ENCODE measurements at places on chromosomes 6 and 20.

- no peak for DNase-seq
Measured at GRCh38 chr20:45470262-45470931, 844 bp downstream of the WFDC2 start.

DNA sequence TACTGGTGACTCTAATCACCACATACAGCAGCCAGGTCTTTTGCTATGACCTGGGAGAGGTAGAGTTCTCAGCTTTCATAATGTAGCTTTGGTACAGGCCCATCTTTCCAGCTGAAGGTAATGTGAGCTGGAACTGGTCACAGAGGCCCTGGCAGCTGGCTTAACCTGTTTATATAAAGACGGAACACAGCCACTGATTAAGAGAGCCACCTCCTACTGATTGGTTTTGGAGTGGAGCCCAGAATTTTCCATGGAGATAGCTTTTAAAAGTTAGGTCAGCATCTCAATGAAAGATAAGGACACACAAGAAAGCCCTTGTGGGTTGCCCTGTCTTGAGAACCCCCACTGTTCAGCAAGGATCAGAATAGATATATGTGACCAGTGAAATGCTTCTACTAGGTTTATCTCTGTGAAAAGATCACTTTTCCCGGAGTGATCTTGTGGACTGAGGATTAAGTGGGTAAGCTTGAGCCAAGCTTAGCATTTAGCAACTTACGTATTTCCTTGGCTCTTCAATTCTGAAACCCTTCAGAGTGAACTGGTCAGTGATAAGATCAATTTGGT, 213.7 kb upstream of the CITED2 start:
- DNase-seq: no peak

DNA sequence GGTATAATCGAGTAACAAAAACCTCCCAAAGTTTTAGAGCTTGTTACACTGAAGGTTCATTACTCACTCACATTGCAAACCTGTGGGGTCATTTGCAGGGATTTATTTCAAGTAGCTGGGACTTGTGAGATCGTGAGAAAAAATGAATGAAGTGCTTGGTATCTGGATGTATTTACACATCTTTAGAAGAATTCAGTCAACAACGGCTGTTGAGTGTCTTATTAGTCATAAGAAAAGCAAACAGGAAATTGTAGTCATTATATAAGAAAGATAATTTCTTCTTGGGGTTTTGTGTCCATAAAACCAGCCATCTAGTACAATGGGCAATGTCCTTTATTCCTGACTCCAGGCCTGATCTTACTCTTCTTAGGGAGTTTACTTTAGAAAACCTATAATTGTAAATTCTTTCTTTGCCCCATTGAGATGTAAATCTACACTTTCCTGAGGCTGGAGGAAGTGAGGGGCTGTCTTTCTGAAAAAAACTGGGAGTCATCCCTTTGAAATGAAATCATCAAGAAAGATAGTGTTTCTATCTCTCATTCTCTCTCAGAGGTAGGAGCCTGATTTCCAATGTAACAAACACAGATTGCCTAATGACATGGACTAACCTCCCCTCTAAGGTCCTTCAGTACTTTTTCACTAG, 202.5 kb upstream of the ASCC3 start:
- DNase-seq: no peak

DNA sequence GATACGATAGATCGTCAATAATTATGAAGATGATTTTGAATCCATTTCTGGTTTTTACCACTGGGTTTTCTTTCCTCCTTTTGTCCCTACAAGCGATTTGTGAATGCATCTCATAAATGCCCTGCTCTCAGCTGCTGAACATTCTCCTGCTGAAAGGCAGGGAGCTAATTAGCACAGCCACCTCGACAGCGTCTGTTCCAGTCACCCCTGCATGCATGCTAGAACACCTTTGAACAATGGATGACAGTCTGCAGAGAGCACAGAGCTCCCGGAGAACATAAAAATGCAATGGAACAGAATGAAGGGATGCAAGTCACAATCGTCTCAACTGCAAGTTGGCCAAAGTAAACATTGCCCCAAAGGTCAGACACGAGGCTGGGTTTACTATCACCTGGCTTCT, 105.8 kb downstream of the SLC35B3 start:
- no peak for DNase-seq

DNA sequence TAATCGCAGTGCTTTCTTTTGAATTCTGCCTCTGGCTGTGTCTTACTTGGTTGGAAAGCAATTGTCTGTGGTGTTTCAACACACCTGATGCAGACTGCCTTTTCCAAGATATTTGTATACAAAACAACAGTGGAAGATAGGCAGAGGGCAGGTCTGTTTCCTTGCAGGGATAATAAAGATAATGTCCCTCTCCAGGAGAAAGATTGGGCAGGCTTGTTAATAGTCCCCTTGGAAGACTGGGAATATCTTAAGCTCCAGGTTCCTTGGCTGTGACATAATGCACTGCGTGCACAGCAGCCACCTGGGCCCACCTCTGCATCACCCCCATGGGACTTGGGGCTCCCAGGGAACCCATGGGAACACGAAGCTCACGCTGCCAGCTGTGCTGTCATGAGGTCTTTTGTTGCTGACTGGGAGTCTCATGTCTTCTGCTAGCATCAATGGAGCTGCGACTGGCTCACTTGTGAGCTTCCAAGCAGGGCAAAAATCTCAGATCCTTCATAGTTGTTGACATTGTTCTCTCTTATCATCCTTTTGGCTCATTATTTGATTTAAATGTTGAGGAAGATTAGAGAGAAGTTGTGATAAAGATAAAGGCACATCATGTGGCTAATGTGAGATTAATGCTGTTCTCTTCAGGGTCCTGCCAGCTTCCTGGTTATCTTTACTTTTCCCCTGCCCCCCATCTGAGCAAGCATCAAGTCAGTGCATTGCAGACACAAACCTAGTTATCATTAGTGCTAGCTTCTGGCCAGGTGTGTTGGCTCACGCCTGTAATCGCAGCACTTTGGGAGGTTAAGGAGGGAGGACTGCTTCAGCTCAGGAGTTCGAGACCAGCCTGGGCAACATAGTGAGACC, 107.1 kb upstream of the ASF1A start:
- DNase-seq: no peak

DNA sequence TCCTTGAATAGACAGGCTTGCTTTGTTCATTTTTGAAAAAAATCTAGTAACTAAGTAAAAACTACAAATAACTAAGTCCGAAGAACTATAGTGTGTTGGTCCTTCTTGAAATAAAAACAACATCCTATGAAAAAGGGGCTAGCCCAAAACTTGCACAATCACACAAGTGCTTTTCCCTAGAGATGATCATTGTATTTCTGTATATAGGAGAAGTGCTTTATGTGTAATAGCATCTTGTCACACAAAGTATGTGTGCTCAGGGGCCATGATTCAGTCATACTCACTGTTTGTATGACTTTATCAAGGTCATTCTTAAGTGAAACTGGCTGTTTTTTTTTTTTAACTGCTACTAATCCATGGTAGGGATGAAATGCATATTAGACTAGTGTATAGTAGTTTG, 179.8 kb downstream of the DTNBP1 start:
- DNase-seq: no peak

- DNase-seq: peak; percentile 70
Measured at GRCh38 chr6:87723170-87724078, 21.4 kb upstream of the AKIRIN2 start.

GRCh38 chr6:81769824-81770223, 17.3 kb upstream of the TENT5A start:
- DNase-seq: no peak

GRCh38 chr6:44037847-44038542, 89.3 kb downstream of the MRPL14 start:
- no peak for DNase-seq

DNA sequence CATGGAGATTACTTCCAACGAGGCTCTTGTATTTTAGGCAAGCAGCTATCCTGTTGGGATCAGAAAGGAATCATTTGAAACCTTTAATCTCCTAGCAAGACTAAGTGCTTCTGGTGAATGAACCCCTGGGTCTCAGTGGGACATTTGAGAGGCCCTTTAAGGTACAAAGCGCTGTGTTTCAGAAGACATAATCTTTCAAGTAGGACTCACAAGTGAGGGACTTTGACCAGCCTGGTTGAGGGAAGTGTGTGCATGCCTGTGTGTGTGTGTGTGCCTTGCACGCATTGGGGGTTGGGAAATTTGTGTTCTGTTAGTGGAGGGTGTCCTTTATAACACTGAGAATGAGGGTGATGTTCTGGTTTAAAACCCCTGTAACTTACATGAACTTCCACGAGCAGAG, 64.4 kb upstream of the KCNG1 start:
- DNase-seq: no peak
